ENCODE measurements at places on chromosomes 5 and 9.

DNA sequence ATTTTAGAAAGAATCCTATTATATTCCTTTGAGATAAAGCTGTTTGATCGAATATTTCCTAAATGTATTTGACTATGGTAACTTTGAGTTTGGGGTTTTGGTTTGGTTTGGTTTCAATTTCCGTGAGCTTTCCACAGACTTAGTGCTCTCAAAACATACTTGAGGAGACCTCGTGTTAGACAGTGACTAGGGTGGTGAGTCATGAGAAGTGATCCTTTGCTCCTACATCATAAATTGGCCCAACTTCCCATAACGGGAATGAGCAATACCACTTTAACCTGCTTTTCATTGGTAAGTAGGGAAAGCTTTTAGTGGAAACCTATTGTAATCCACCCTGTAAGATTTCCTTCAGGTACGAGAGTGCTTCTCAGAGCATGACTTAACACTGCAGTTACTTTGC is 3.8 kb upstream of the RASEF start:
- no peak for DNase-seq

DNA sequence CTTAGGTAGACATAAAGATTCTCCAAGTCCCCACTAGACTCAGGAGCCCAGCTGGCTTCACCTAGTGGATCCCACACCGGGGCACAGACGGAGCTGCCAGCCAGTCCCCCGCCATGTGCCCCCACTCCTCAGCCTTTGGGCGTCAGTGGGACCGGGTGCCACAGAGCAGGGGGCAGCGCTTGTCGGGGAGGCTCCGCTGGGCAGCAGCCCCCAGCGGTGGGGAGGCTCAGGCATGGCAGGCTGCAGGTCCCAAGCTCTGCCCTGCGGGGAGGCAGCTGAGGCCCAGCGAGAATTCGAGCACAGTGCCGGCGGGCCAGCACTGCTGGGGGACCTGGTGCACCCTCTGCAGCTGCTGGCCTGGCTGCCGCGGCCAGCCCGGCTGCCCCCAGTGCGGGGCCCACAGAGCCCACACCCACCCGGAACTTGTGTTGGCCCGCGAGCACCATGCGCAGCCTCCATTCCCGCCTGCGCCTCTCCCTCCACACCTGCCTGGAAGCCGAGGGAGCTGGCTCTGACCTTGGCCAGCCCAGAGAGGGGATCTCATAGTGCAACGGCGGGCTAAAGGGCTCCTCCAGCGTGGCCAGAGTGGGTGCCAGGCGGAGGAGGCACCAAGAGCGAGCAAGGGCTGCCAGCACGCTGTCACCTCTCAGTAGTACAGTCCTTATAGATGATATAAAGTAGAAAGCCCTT is 390.7 kb downstream of the PLK2 start:
- no peak for DNase-seq

- DNase-seq: no peak
Observed at GRCh38 chr9:131119600-131119999, 5.8 kb upstream of the NUP214 start.

GRCh38 chr5:156186760-156187159 is 140.2 kb upstream of the SGCD start:
- no peak for DNase-seq

- no peak for DNase-seq
Observed at GRCh38 chr5:141388661-141389060, 1.2 kb downstream of the PCDHGB4 start.

- DNase-seq: no peak
Observed at GRCh38 chr5:52041842-52042241, 658.6 kb downstream of the ISL1 start.
